Stimulated activated CD8-positive, alpha-beta memory T cell treated with anti-CD3 and anti-CD28 coated beads, Interleukin-7, amount 100 ng/mL, for 1 hour (primary cell): ENCODE measurements at places on chromosomes 7 and 10.
A peak's percentile ranks its signal among the peaks of the same experiment; 100 is the strongest.

DNA sequence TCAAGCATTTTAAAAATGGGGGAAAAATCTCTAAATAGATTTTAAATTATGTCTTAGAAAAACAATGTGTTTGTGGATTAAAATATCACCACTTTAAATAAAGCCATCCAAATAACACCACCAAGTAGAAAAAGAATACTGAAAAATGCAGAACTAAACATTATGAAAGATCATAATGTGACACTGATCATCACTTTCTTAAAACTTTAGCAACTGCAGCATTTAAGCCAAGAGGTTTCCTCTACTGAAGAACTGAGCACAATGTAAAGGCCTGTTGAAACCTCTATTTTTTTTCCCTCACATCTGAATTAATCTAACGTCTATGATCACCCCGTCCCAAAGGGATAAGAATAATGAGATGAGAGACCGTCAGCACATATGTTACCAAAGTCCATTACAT is 18.6 kb downstream of the MINDY3 start:
- DNase-seq: no peak

- no peak for DNase-seq
Observed at GRCh38 chr7:99485094-99485493, 12.4 kb downstream of the ZNF789 start.

GRCh38 chr10:78292982-78293865 is 259.6 kb downstream of the RPS24 start:
- no peak for DNase-seq

DNA sequence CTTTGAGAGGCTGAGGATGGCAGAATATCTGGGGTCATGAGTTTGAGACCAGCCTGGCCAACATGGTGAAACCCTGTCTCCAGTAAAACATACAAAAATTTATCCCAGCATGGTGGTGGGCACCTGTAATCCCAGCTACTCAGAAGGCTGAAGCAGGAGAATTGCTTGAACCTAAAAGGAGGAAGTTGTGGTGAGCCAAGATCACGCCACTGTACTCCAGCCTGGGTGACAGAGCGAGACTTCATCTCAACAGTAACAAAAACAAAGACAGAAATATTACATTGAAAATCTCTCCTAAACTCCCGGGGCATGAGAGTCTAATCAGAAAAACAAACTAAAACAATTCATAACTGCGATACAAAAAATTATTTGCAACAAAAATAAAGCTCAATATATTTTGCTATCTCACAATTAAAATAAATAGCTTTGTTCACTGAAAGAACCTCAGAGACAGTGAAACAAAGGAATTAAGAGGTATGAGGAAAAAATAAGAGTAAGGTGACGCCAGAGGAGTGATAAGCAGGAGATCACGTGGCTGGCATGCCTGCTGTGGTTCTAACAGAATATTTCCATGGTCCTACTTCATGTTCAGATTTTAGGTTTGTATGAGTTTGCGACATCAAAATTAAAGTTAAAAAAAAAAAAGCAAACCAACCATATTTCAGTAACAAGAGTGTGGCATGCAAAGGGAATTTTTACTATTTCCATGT is 527.7 kb upstream of the POM121L12 start:
- DNase-seq: no peak

GRCh38 chr10:119540038-119540437 is 2.5 kb downstream of the RGS10 start:
- no peak for DNase-seq

DNA sequence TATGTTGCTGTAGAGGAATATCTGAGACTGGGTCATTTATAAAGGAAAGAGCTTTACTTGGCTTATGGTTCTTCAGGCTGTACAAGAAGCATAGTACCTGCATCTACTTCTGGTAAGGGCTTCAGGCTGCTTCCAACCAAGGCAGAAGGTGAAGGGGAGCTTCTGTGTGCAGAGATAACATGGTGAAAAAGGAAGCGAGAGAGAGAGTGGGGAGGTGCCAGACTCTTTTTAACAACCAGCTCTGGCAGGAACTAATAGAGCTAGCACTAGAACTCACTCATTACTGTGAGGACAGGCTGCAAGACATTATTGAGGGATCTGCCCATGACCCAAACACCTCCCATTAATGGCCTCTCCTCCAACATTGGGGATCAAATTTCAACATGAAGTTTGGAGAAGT is 94.5 kb downstream of the KIF20B start:
- no peak for DNase-seq

GRCh38 chr10:26887611-26888215 is 27.0 kb upstream of the ABI1 start:
- DNase-seq: no peak

DNA sequence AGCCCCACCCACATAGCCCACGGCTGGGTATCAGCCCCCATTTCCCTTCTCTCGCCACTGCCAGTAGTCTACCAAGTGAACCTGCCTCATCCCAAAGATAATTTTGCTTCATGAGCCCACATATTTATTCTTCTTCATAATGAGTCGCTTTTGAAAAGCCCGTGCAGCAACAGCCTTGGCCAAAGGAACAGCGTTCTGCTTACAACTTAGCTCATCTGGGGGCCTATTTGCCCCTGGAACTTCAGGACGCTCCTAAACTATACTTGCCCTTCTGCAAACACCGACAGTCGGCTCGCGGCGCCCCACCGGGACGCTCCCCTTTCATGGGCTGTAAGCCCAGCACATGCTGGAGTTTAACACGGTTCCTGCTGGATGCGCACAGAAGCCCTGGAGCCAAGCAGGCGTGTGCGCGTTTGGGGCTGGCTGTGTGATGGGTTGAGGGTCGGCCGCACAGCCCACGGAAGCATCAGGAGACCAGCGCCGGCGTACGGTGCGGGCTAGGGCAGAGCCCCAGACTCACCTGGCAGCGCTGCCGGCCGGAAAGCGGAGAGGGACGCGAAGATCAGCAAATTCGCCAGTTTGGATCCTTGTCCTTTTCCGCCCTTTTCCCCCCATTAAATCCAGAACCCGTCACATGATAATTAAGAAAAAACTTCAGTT is 370 bp downstream of the TMEM60 start:
- no peak for DNase-seq

- DNase-seq: no peak
Observed at GRCh38 chr10:93516006-93516380, 19.6 kb downstream of the CEP55 start.

- DNase-seq: no peak
Observed at GRCh38 chr10:46285300-46285699, 1.5 kb upstream of the ANTXRL start.

DNA sequence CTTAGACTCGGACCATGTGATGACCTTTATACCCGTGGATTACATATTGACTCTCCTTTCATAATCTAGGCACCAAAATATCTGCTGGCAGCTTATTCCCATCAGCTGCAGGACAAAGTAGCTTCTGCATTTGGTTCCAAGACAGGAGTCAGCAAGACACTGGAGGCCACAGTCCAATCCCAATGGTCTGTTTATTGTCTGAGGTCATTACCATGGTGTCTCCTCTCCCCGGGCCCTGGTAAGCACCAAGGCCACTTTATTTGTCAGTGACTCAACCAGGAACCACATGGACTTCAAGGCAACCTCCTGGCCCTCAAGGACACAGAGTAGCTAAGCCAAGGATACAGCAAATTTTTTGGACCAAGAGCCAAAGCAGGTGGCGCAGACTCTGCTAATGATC is 36.1 kb downstream of the KCNMA1 start:
- no peak for DNase-seq

DNA sequence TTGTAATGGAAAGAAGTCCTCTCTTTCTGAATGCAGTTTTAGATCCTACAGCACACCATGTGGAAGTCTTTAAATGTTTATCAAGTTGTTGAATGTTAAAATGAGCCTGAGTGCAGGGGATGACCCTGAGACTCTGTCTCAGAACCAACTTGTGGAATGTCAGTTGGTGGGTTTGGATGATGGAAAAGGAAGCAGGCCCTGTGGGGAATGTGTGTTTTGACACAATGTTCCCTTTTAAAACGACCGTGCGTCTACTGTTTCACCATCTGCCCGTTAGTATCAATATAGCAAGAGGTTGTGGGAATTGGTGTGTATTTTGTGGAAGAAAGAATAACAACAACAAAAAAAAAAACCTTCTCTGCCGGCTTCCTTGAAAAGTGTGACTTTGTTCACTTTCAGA is 8.3 kb downstream of the DYNC1I1 start:
- no peak for DNase-seq

DNA sequence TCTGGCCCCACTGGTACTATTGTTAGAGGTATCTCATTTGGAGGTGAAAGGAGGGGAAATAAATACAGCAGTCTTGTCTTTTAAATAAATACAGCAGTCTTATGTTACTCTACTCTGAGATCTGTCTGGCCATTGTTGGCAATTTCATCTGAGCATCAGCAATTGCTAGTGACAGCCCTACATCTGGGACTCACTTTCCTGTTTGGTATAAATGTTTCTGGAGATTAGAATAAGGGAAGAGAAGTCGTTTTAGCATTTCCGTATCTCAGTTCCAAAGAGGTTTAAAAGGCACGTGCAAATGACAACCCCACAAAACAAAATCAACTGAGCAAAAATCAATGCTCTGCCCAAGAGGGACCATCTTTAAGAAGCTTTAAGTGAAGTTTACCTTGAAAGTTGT is 18.1 kb upstream of the CNNM2 start:
- DNase-seq: no peak

- DNase-seq: no peak
Observed at GRCh38 chr10:23715363-23715762, 276.5 kb downstream of the OTUD1 start.

DNA sequence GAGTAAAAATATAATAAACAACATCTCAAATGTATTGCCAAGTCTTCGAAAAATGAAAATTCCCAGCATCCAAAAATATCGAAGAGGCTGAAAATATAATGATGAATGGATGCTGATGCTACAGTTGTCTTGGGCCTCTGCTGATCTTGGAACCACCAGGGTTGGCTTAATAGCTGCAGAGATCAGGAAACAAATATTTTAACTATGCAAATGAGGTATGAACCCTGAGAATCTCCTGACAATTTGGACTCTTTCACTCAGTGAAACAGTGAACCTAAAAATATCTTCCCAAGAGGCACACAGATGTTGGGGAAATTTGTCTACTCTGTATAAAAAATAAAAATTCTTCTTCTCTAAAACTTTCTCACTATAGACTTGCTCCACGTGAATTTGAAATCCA is 97.7 kb upstream of the EGFR start:
- no peak for DNase-seq

DNA sequence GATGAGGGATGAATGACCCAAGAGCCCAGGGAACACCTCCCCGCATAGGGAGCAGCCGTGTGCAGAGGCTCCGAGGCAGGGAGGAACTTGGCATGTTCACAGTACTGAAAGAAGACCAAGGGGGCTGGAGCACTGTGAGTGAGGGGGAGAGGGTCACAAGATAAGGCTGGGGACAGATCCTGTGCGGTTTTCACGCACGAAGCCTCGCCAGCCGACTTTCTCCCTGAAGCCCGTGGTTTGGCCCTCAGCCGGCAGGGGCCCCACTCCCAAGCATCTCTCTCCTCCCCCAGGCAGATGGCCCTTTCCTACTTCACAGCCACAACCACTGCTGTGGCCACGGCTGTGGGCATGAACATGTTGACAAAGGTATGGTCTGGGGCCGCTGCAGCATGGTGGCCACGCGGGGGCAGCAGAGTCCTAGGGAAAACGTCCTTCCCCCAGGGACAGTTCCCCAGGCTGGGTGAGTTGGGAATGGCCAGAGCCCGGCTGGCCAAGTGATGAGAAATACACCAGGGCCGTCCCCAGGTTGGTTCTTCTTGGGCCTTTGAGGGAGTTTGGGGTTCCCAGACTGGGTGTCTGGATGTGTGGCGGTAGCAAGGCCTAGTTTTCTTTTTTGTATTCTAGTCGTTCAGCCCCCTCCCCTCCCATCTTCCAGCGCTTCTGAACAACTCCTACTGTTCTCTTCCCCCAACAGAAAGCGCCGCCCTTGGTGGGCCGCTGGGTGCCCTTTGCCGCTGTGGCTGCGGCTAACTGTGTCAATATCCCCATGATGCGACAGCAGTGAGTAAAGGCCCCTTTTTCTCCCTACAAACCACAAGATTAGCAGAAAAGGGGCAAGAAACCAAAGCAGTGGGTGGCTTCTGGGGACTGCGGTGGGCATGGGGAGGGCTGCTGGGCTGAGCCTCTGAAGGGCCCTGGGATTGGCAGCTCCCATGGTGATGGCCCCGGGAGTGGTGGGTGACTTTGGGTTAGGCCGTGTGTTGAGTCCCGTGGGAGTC is 14.4 kb upstream of the WBP1L start:
- DNase-seq: peak; percentile 32

GRCh38 chr7:34825221-34825620 is 167.2 kb downstream of the NPSR1 start:
- DNase-seq: no peak

DNA sequence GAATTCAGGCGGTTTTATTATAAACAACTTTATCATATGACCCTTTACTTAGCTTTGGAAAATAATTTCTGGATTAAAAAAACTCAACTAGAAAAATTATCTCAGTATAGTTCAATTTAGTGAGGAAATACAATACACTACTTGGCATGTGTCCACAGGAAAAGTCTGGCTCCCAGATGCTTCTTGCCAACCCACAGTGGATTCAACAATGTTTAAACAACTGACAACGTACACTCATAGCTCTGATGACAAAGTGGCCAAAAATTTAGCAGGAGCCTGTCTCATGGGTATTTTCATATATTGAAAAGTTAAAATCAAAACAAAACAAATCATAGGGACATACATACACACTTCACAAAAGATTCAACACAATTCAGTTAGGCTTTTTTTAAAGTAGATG is 158.8 kb downstream of the SKAP2 start:
- DNase-seq: no peak

- DNase-seq: no peak
Observed at GRCh38 chr10:22986771-22987542, 59.1 kb downstream of the ARMC3 start.

DNA sequence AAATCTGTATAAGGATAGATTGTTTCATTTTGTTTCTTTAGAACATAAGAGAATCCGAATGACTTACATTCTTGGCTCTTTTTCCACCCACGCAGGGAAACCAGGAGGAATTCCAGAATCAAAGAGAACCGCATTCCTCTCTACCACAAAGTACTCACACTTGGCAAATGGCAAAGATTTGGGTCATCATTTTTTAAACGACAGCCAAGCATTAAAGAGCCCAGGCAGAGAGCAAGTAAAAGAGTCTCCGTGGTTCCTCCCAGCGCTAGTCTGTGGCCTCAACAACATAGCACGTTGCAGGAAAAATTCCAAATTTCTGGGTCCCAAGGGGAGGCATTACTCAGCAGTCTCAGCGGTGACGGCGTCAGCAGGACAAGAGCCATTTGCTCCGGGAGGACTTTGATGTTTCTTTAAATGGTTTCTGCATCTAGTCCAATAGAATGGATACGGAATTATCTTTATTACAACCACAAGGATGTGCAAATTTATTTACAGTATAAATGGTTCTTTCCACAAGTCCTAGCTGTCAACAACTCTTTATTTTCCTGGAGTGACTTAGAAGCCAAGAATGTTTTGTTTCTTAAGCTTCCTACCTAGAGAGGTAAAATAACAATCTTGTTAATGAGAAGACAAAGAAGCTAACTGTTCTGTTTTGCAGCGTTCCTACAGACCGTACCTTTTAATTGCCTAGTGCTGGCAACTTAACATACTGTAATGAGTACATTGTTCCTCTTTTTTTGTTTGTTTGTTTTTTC is 232.5 kb downstream of the SKIDA1 start:
- no peak for DNase-seq

GRCh38 chr10:44660271-44660670 is 250.9 kb upstream of the TMEM72 start:
- DNase-seq: no peak
